NCI-H69 (cell line): ENCODE measurements at places on chromosomes 12 and 14.
A peak's percentile ranks its signal among the peaks of the same experiment; 100 is the strongest.

GRCh38 chr14:91012045-91012444 is 48.4 kb downstream of the RPS6KA5 start:
- no peak for DNase-seq

DNA sequence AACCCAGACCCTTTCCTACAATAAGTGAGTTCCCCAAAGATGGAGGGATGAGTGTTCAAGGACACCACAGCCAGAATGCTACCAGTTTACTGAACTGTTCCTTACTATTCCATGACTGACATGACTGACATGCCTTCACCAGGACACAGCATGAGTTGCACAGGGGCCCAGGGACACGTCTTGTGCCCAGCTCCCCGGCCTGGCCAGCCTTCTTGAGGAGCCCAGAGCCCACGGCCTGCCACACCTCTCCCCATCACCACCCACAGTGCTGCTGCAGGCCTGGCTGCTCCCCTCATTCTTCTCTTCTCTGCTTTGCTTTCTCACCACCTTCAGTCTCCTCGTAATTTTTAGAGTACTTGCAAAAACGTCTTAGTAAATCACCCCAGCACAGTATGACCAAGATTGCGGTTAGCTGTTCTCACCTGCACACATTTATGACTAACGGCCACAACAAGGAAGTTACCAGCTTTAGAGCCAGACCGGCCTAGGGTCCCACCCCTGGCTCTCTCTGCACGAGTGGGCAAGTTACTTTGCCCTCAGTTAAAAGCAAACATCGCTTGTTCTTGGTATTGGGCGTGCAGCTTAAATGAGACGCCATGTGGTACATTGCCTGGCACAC is 18.5 kb downstream of the PPP2R5E start:
- DNase-seq, result no peak

- DNase-seq, result no peak
Observed at GRCh38 chr12:87922736-87923135, 106.5 kb downstream of the C12orf50 start.

- no peak for DNase-seq
Observed at GRCh38 chr12:75666939-75667334, 155.5 kb upstream of the KRR1 start.

DNA sequence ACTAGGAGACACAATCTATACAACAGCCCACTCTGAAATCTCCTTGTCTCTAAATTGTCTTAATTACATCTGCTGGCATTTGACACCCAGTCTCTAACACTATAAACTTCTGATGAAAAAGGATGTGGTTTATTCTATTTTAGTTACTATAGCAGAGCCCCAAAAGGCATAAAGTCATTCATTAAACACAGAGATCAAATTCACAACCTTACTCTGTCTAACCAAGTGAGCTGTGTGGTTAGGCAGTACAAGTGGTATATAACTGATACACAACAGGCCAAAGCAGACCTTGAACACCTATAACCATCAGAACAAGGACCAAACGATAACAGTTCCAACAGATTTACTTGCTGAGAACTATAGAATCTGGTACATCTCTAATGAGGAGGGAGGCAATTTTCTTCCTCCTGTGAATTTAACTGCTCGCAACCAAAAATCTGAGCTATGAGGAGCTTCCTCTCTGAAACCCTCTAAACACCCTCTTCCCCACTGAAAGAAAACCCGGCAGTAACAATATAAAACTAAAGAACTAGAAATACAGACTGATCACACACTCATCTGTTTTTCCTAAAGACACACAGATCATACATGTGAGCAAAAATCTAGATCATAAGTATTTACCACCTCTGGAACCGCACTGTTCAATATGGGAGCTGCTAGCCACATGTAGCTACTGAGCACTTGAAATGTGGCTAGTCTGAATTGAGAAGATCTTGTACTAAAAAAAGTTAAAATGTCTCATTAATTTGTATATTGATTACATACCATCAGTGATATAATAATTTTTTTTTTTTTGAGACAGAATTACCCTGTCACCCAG is 17.7 kb downstream of the SPPL3 start:
- no peak for DNase-seq

GRCh38 chr12:101480849-101481248 is 5.7 kb downstream of the SPIC start:
- peak; percentile 29 for DNase-seq

GRCh38 chr14:54909817-54910558 is 7.4 kb upstream of the GCH1 start:
- DNase-seq, result peak; percentile 16

GRCh38 chr14:26466862-26467261 is 131.0 kb downstream of the NOVA1 start:
- no peak for DNase-seq

DNA sequence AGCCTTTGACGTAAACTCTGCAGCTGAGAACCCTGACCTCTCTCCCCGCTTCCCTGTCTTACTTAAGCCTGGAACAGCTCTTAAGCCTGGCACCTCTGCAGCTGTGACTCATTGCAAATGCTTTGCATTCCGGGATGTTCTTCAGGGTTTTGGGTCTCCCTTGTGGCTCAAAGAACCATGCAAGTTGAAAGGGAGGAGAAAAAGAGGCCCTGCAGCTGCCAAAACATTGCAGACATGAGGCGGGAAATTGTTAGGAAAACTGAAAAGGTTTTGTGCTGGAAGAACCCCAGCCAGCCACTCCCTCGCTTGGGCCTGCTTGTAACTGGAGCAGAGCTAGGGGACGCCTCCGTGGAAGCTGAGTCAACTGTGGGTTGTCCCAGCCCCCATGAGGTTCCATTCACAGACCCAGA is 60.2 kb upstream of the FERMT2 start:
- no peak for DNase-seq
